ENCODE measurements at places on chromosomes 5 and 9.

- H3K4me1 ChIP-seq = peaks cover 85% of the 10 kb centered on the region
- peak; percentile 15 for DNase-seq
- H3K36me3 ChIP-seq = peaks cover 5% of the 10 kb centered on the region
- no peaks in the 10 kb centered on the region for H3K27me3 ChIP-seq
- H3K27ac ChIP-seq = peak overlapping the region; percentile 99
These were observed 18.4 kb downstream of the TENT4A start for GRCh38 chr5:6731465-6732237.

GRCh38 chr5:56564541-56565282 is 250.6 kb upstream of the MAP3K1 start:
- H3K36me3 ChIP-seq = no peaks in the 10 kb centered on the region
- DNase-seq = no peak
- H3K4me3 ChIP-seq = no peak overlapping the region
- peaks cover 15% of the 10 kb centered on the region for H3K27me3 ChIP-seq

DNA sequence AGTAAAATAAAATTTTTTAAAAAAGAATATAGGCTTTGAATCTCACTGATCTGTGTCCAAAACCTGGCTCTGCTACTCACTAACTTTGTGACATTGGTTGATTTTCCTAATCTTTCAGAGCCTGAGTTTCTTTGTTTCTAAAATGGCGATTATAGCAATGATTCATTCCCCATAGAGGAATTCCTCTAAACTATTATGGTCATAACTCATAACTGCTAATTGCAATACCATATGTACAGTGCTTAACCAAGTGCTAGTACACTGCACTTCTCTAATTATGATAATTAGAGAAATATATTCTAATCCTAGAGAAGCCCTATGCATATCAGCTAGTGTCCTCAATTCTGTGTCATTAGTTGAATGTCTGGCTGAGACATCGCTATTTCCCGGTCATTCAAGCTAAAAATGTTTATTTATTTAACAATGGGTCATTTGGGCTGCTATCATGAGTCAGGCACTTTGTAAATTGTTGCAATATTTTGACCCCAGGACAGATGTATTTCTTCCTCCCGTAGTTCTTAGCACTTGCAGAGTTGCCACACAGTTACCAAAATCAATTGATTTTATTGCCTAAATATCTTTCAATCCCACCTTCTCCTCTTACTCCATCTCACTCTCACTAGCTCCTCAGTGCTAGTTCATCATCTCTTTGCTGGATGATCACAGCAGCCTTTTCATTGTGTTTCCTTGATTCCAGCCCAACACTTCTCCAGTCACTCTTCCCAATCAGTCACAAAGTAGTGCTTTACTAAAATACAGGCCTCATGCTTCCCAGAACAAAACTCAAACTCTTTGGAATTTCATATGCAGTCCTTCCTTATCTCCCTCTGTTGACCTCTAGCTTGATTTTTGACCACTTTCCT is 200.9 kb upstream of the PAPPA start:
- DNase-seq = peak; percentile 78
- peaks cover 56% of the 10 kb centered on the region for H3K4me1 ChIP-seq
- peak overlapping the region; percentile 76 for H3K27ac ChIP-seq
- no peaks in the 10 kb centered on the region for H3K27me3 ChIP-seq
- peak overlapping the region; percentile 2 for H3K4me3 ChIP-seq

- H3K27me3 ChIP-seq = no peaks in the 10 kb centered on the region
- no peak overlapping the region for H3K27ac ChIP-seq
- no peaks in the 10 kb centered on the region for H3K4me1 ChIP-seq
- H3K36me3 ChIP-seq = no peaks in the 10 kb centered on the region
- no peak for DNase-seq
These were observed 126.1 kb downstream of the SV2C start for GRCh38 chr5:76209297-76209696.

GRCh38 chr5:124628721-124629596 is 117.5 kb downstream of the ZNF608 start:
- H3K27me3 ChIP-seq = no peaks in the 10 kb centered on the region
- H3K36me3 ChIP-seq = peaks cover 11% of the 10 kb centered on the region
- H3K4me3 ChIP-seq = peak overlapping the region; percentile 66

- no peak overlapping the region for H3K27ac ChIP-seq
- H3K36me3 ChIP-seq = no peaks in the 10 kb centered on the region
- no peak overlapping the region for H3K4me3 ChIP-seq
- H3K27me3 ChIP-seq = peaks cover 33% of the 10 kb centered on the region
- peaks cover 6% of the 10 kb centered on the region for H3K4me1 ChIP-seq
These were observed 61.4 kb upstream of the DAB2IP start for GRCh38 chr9:121589986-121590385.

DNA sequence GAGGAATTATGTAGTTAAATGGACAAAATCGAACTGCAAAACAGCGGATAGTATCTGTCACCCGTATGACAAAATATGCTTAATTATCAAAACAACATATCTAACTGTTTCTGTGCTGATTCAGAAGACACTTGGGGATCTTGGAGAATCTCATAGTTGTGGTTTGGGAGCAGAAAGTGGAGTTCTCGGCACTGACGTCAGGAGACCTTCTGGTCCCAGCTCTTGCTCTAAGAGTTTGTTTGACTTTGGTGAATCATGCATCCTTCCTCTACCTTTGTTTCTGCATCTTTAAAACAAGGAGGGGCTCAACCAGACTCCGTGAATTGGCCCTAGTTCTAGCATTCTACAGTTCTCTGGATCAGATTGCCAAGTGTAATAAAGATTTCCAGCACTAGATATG is 37.0 kb upstream of the TAF1L start:
- no peak overlapping the region for H3K27ac ChIP-seq
- no peak for DNase-seq
- H3K4me3 ChIP-seq = no peak overlapping the region
- no peaks in the 10 kb centered on the region for H3K27me3 ChIP-seq
- H3K36me3 ChIP-seq = no peaks in the 10 kb centered on the region

GRCh38 chr5:156469636-156470035 is 142.7 kb downstream of the SGCD start:
- H3K4me1 ChIP-seq = peaks cover 19% of the 10 kb centered on the region
- no peak for DNase-seq
- H3K36me3 ChIP-seq = no peaks in the 10 kb centered on the region
- no peak overlapping the region for H3K4me3 ChIP-seq

- no peaks in the 10 kb centered on the region for H3K4me1 ChIP-seq
- no peak for DNase-seq
- H3K36me3 ChIP-seq = no peaks in the 10 kb centered on the region
- H3K4me3 ChIP-seq = no peak overlapping the region
These were observed 259.6 kb upstream of the NR4A3 start for GRCh38 chr9:99561961-99562565.
